A549 treated with AZD2906 at 1 μM for 4 hours (cell line): ENCODE measurements at places on chromosomes 1 and 21. TPM values are rescaled to one million over a fixed set of nuclear protein-coding genes. Genes with fewer than 3 reads are reported as not detected.

Gene IPP
- total RNA-seq: 4.0 to 4.9 TPM (median 4.4 TPM) in 5 replicates

Gene TSACC
- total RNA-seq: 2.0 to 2.7 TPM (median 2.0 TPM) in 5 replicates

Gene KRTAP21-2
- not detected in 5 replicates for total RNA-seq

Gene GJC2
- total RNA-seq: 0.34 to 0.54 TPM (median 0.46 TPM) in 5 replicates
